NCI-H1694 treated with DMSO at 0.1 percent for 48 hours (cell line): ENCODE measurements at places on chromosomes 3 and 15.
A peak's percentile ranks its signal among the peaks of the same experiment; 100 is the strongest.

- DNase-seq: no peak
These were observed 186.5 kb upstream of the PEX5L start for GRCh38 chr3:180223268-180223667.

GRCh38 chr15:96073908-96074307 is 256.6 kb upstream of the NR2F2 start:
- no peak for DNase-seq

DNA sequence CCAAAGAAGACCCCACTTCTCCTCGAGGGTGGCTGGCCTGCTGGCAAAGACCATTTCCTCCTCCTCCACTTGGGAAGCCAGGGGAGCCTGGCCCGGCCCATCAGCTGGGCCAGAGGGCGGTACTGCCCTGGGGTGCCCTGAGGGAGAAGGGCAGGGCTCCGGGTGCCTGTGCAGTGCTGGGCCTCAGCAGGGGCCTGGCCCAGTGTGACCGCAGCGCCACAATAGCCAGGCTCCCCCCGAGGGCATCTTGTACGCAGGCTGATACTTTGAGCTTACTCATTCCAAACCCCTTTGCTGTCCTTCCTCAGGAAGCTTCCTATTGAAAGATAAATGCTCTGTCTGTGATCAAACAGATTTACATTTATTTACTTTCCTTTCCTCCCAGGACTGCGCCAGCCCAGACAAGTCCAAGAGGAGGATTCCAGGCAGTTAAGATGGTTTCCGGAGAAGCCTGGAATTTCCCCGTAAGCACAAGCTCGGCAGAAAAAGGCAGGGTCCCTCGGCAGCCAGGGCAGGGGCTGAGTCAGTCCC is 240.1 kb downstream of the XXYLT1 start:
- DNase-seq: no peak

- peak; percentile 24 for DNase-seq
These were observed 15.1 kb downstream of the CCDC33 start for GRCh38 chr15:74251131-74251811.

- no peak for DNase-seq
These were observed 39.2 kb upstream of the SPSB4 start for GRCh38 chr3:141011997-141012262.

DNA sequence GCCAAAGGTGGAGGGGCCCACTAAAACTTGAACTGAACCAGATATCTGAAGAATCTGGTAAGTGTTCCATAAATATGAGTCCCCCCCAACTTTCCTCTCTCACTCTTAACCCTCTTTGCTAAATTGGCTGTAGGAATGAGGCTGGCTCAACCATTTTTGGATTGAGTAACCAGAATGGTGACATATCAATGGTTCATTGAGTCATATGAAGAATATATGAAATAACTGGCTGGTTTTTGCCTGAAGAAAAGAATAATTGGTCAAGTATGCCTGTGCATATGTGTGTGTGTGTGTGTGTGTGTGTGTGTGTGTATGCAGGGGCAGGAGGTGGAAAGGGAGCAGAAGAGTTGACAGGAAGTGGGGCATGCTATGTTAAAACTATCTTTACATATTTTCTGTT is 472.9 kb upstream of the THBS1 start:
- DNase-seq: no peak

DNA sequence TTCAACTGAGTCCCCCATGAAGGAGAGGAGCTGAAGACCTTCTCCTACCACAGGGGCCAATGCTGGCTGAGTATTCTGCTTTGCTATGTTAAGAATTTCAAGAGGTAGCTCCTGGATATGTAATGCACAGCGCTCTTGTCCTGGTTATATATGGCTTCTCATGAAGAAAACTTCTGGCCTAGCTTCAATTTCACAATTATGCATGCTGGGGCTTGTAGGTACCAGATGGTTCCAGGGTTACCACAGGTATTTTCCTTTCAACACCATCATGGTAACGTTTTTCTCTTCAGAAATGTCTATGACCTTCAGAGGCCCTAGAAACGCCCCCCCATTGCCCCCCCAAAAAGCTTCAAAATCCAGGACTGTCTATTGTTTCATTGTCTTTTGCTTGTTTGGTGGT is 311.7 kb upstream of the ICE2 start:
- peak; percentile 3 for DNase-seq

- DNase-seq: no peak
These were observed 247.3 kb upstream of the KCNH8 start for GRCh38 chr3:18900994-18901393.

- no peak for DNase-seq
These were observed 861.0 kb upstream of the NR2F2 start for GRCh38 chr15:95469496-95470000.

DNA sequence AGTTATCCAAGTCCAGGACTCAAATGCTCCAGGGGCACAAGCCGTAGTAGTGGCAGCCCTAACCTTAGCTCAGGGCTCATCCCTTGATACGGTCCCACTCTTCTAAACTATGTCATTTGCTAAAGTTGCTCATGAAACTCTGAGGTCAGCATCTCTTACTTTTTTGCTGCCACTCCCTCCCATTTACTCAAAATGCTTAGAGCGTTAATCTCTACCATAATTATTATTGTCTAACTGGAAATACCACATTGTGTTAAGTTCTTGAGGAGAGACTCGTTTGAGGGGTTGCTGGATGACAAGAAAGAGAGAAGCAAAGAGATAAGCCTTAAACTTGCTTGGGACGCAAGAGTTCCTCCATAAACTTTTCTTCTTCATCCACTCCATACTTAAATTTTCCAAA is 26.9 kb upstream of the TMOD3 start:
- no peak for DNase-seq

DNA sequence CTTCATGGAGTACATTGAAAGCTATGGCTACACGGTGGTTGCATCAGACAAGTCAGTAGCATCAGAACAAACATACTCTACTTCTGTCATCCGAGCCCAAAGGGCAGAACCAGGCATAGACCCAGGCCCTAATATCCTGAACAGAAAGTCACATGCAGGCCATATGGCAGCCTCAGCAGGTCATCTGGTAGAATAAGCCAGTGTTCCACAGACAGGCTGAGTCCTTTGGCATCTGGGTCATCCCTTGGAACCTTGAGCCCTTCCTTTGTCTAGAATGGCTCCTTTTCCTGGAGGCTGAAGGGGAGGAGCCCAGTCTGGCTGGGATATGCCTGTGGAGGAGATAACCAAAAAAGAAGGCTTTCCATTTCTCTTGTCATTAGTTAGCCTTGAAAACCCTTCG is 29.2 kb downstream of the SEMA6D start:
- no peak for DNase-seq

GRCh38 chr3:177196456-177197040 is 734 bp downstream of the TBL1XR1 start:
- DNase-seq: no peak

GRCh38 chr3:23442598-23443383 is 239.7 kb downstream of the UBE2E2 start:
- no peak for DNase-seq

DNA sequence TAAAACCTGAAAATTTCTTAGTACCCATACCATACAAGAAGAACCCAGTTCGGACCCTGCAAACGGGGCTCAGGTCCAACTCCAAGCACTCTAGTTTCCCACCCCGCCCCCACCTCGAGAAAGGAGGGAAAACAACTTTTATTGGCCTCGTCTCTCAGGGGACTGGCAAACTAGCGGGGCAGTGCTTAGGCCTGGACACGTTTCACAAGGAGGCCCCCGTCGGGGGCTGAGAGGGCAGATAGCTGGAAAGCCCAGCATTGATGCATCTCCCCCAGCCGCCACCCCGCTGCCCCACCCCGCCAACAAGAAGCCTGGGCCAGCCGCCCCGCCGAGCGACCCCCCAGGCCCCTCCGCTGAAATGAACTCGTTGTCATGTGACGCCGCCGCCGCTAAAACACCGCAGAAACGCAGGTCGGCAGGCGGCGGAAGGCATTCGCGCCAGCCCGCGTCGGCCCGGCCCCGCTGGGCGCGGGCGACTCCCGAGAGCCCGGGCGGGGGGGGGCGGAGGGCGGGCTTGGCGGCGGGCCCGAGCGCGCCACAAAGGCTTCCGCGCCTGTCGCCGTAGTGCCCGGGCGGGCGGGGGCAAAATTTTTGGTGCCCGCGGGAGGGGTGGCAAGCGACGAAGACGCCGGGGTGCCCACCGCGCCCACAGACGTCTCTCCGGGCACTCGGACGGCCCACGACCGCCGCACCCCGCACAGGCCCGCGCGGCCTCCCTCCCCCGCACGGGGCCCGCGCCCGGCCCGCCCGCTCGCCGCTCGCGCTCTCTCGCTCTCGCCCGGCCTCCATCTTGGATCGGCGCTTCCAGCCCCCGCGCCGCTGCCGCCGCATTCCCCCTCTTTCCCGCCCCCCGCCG is 634 bp downstream of the STAG1 start:
- peak; percentile 74 for DNase-seq

DNA sequence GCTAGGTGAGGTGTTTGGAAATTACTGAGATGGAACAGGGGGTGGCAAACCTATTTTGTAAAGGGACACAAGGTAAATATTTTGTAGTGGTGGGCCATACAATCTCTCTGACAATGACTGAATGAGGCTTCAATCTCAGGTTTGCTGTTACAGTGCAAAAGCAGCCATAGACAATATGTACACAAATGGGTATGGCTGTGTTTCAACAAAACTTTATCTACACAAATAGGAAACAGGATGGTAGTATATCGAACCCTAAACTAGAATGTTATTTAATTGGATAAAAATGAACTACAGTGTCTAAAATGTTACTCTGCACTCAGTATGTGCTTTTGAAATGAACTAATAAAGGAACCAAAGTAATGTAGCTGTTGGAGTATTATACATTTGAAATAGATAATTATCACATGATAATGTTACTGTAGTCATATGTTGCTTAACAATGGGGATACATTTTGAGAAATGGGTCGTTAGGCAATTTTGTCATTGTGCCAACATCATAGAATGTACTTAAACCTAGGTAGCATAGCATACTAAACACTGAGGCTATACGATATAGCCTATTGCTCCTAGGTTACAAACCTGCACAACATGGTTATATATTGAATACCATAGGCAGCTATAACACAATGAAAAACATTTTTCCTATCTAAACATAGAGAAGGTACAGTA is 495.2 kb upstream of the TBL1XR1 start:
- no peak for DNase-seq

DNA sequence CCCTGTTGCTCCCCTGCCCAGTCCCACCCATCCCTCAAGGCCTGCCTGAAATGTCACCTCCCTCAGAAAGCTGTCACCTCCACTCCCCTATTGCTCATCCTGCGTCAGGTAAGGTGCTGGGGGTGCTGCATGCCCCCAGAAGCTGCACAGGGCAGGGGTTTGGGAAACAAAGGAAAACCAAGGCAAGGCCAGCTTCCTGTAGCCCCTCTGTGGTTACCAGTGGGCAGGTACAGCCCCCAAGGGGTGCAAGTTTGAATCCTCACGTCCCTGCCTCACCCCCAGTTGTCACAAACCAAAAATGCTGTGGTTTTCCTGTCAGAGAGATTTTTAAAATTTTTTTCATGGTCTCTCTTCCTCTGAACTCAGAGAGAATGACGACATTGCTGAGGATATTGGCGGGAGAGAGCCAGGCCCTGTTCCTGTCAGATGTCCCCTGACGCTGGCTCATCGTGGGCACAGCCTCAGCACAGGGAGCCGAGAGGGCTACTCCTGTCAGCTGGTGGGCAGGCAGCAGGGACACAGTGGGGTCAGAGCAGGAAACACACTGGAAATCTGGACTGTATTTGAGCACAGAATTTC is 27.0 kb downstream of the PSTPIP1 start:
- no peak for DNase-seq

- DNase-seq: peak; percentile 90
These were observed 730.2 kb downstream of the TUSC7 start for GRCh38 chr3:117439812-117440211.

- DNase-seq: no peak
These were observed 126.1 kb downstream of the AQP9 start for GRCh38 chr15:58264053-58264971.

DNA sequence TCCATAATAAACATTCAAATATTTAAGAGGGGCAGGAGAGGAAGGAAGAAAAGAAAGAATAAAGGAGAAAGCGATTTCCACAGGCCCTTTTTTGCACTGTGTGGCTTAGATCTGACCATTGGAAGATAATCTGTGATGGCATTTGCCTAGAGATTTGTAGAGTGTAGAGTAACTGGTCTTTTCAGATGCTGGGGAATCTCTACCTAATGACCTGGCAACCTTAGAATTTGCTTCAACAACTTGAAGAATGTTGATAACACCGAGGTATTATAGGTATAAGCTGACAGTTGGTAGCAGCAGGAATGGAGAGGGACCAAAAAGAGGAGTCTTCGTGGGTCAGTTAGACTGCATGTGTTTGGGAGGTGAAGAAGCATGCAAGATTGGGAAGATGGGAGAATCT is 20.9 kb upstream of the AVEN start:
- no peak for DNase-seq

DNA sequence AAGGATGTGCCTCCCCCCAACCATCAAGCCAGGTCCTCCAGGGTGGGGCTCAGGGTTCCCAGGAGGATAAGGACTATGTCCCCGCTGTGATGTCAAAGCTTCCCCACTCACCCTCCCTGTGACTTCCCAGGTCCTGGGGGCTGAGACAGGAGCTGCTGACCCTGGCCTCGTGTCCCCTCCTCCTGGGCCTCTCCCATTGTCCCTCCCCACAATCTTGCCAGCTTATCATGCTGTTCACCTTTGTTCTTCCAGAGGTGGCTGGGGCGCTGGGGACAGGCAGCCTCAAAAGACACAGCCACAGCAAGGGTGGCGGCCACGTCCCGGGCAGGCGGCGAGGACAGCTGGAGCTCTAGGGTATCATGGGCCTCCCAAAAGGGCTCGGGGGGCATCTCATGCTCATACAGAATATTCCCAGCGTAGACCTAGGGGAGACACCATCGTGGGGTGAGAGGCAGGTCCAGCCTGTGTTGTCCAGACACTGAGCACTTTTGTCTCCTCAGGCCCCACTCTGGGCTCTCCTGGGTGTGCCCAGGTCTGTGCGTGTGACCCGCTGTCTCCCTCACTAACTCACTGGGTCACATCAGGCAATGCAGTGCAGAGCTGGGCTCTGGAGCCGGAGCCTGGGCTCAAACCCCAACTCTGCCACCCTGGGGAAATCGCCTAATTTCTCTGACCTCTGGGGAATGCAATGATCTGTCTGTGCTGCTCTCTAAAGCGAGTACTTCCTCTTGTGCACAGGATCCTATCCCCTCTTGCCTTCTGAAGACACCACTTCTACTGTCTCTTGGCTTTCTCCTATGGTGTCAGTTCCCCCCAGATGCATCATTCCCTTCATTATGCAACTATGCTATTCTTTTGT is 30.0 kb downstream of the SNX33 start:
- no peak for DNase-seq

- no peak for DNase-seq
These were observed 5.5 kb downstream of the RNU5B-1 start for GRCh38 chr15:65309882-65310418.

GRCh38 chr3:189572249-189572648 is 58.9 kb upstream of the TP63 start:
- no peak for DNase-seq
